Left ventricle myocardium superior (tissue), 1 donor: ENCODE measurements at places on chromosomes 6 and 20. TPM values are rescaled to one million over a fixed set of nuclear protein-coding genes. Genes with fewer than 3 reads are reported as not detected.

Gene EEF1A2
- total RNA-seq = 1,346 TPM

Gene SEL1L2
- total RNA-seq = 0.40 TPM

Gene NMBR
- total RNA-seq = not detected

Gene ZNF451
- 23.7 TPM for total RNA-seq

Gene CARMIL1
- total RNA-seq = 4.7 TPM

- DNase-seq = no peak
Measured at GRCh38 chr6:119483908-119484307, 134.3 kb upstream of the MAN1A1 start.

GRCh38 chr20:48999890-49000870 is 45.9 kb upstream of the CSE1L start:
- no peak for DNase-seq

GRCh38 chr6:74752303-74752702 is 453.6 kb downstream of the COL12A1 start:
- DNase-seq = no peak

GRCh38 chr20:8757146-8757545 is 311.7 kb upstream of the PLCB4 start:
- DNase-seq = no peak

GRCh38 chr20:59584278-59584925 is 19.9 kb upstream of the PHACTR3 start:
- no peak for DNase-seq

GRCh38 chr6:107719160-107719559 is 105.0 kb downstream of the SCML4 start:
- DNase-seq = no peak

DNA sequence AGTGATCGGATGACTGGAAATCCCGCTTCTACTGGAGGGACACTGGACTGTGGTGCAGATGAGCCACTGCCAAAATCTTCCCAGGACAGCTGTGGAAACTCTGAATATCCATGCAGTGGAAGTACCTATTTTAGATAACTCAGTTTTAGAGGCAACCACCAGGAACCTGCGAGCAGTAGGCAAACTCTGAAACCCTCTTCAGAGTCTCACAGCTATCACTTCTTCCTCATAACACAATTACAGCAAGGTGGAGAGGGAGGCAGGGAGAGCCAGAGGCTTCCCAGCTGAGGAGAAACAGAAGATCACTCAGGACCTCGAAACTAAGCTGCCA is 322.8 kb upstream of the NT5E start:
- DNase-seq = no peak

- no peak for DNase-seq
Measured at GRCh38 chr20:9886227-9886626, 47.4 kb upstream of the PAK5 start.

GRCh38 chr6:108831104-108831503 is 17.1 kb upstream of the ARMC2 start:
- DNase-seq = no peak

DNA sequence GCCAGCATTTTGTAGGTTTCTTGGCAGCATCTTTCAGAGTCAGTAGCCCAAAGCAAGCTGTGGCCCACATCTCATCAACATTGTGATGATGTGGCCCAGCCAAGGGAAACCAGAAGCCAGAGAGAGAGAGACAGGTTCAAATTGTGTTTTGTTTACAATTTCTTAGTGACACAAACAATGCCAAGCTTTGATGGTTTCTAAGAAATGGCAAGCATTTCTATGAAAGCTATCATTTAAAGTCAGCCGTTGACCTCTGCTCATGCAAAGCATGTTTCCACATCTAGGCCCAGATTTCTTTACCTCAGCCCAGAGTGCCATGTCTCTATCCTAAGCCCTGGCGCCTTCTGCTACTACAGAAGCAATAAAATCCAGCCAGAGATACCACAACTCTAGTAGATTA is 32.9 kb downstream of the GCM1 start:
- DNase-seq = no peak

- no peak for DNase-seq
Measured at GRCh38 chr6:29680416-29680815, 536 bp downstream of the ZFP57 start.

DNA sequence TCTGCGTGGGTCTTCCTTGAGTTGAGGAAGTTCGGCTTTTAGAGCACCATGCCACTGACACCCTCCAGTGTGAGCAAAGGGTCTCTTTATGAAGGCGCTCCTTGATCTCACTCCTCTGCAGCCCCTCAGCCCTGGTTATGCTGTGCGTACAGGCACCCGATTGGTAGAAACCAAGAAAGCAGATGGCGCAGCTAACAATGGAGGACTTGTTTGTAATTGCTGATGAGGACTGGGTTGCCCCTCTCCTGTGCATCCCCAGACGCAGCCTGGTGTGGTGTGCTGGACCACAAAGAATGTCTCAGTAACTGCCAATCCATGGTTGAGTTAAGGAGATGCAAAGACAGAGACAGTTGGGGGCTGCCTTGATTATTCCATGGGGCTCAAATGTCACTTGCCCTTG is 30.2 kb downstream of the INSM1 start:
- no peak for DNase-seq

DNA sequence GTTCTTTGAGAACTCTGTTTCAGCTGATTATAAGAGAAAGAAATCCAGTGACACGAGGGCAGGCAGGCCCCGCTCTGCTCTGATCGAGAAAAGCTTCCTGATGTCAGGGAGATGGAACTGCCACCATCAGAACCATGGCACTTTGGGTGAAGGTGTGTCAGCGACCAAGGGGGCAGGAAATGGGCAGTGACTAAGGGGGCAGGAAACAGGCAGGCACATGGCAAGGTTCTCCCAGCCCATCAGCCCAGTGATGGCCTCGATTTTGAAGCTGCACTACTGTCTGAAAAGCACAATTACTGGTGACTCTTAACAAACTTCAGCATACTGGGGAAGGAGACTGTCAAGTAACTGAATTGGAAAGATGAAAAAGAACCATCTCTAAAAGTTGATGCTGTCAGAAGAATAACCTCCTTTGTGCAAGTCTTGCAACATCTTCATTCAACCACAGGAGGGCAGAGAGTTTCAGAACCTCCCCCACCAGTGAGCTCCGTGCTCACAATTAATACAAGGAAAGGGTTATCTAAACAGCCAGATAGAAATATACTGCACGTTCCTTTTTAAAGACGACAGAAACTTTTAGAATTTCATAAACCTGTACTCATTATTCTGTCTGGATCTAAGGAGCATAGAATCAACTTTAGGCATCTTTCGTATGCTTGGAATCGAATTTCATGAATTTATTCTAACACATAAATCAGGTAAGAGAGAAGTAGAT is 39.1 kb downstream of the TMX4 start:
- DNase-seq = no peak

- peak; percentile 95 for DNase-seq
Measured at GRCh38 chr6:30690403-30691207, at the start of gene NRM. TSS of gene NRM (minus strand) at chr6:30690984. CDS start at chr6:30690974, 10 bp downstream.

DNA sequence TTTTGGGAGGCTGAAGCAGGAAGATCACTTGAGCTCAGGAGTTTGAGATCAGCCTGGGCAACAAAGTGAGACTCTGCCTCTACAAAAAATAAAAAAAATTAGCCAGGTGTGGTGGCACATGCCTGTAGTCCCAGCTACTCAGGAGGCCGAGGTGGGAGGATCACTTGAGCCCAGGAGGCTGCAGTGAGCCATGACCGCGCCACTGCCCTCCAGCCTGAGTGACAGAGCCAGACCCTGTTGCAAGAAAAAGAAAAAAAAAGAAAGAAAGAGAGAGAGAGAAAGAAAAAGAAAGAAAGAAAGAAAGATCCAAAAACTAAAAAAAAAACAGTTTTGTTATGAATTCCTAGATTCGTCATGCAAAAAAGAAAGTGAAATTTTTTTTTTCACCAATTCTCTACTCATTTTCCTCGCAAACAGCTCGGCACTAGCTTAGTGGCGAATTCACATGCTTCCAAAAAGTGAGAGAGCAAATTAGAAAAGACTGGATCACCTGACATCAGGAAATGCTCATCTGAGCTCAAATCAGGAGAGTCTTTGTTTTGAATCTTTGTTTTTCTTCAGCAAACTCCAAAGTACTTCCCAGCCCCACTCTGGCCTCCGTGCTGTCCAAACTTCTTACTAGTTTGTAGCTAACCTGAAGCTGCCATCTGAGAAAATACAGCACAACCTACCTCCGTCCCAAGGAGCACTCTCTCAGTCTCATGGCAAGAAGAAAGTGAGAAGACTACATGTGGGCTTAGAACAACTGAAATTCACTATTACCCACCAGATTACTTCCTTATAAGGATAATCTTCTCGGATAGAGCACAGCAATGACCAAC is 27.0 kb downstream of the IPCEF1 start:
- no peak for DNase-seq

- no peak for DNase-seq
Measured at GRCh38 chr6:131244942-131245341, 109.7 kb downstream of the AKAP7 start.

- DNase-seq = no peak
Measured at GRCh38 chr6:149334201-149334600, 16.7 kb downstream of the TAB2 start.

- no peak for DNase-seq
Measured at GRCh38 chr6:169619650-169620049, 82.2 kb downstream of the WDR27 start.

GRCh38 chr6:44294832-44295791 is 18.0 kb downstream of the AARS2 start:
- DNase-seq = no peak

- peak; percentile 62 for DNase-seq
Measured at GRCh38 chr6:7073821-7074525, 33.8 kb upstream of the RREB1 start.

DNA sequence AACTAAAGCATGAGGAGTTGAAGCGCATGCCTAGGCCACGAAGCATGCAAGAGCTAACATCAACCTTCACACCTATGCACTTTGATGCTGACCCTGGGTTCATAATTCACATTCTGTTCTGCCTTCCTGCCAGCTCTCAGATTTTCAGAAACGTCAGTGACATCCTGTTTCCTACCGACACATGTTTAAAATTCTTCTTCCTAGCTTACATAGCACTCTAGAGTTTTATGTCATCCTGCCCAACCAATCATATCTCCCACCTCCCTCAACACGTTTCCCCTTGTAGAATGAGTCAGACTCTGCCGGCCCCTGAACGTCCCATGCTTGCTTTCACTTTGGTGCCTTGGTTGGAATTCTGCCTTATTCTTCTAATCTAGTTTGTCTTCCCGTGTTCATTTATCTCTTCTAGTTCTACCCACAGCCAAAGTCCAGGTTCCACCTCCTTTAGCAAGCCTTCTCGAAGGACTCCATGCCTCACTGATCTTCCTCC is 97.2 kb upstream of the MAP7 start:
- DNase-seq = no peak

- no peak for DNase-seq
Measured at GRCh38 chr6:88301256-88301655, 135.1 kb upstream of the CNR1 start.

DNA sequence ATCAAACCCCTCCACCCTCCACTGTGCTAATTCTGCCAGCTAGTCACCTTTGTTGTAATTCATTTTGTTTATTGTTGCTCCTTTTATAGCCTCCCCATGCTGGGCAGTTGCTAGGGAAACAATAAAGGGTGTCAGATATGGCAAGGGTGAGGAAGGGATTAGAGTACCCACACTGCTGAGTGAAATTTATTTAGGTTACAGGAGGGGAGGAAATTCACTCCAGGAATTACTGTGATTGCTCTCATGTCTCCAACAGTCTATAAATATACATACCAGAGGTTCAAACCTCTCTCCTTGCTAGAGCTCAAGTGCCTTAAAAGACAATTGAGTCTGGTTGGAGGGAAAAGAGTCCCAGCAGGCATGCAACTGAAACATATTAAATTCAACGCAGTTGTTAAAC is 90.6 kb upstream of the ADGRF1 start:
- no peak for DNase-seq

DNA sequence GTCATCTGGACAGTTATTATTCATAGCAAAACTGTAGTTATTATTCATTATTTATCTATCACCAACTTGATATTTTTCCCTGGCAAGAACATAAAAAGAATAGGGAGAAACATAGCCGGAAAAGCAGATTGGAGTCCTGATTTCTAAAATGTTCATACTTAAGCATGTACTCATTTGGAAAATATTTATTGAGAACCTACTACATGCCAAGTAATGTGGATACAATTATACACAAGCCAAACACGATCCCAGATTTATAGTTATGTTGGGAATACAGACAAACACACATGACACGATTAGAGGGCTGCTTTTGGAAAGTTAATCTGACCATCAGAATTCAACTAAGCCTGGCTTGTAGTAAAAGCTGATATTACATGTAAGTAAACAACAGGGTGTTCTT is 30.7 kb downstream of the ARHGAP18 start:
- DNase-seq = no peak

GRCh38 chr6:93584300-93584699 is 164.9 kb upstream of the EPHA7 start:
- DNase-seq = no peak

GRCh38 chr6:679282-679681 is 13.7 kb downstream of the EXOC2 start:
- DNase-seq = no peak

DNA sequence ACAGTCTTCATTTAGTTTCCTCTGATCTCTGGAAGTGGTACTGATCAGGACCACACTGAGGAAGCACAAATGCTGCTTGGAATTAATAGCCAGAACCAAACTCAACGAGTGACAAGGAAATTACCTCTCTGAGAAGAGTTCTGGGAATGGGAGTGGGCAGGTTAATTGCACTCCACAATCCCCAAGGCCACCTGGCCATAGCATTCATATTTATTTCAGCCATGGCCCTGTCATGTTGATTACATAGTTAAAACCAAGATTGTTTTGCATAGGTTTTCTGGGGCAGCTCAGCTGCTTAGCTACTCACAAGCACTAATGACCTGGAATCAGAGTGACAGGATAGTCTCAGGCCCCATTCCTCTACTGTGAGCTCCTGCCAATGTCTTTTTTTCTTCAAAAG is 230.2 kb upstream of the RIMS1 start:
- DNase-seq = no peak

DNA sequence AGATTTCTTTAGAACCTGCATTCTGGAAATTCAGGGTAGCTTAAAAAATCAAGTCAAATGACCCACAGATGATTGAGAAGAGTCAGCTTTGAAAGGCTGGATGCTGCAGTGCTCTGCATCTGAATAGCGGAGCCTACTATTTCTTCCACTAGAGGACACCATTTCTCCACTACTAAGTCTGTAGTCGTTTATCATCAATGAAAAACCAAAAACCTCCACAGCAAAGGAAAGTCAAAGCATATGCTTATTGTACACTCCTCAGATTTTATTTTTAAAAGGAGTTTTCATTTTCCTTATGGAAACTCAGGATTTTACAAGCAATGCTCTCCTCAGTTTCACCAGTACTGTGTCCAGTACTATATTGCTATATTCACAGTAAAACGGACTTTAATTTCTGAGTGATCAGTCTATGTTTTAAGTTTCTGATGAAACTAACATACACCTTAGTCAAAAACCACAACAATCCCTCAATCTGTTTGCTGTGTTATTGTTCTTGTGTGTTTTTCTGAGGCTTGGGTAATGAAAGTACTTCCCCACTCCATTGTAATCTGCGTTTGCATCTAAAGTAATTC is 50.5 kb upstream of the ENPP5 start:
- DNase-seq = no peak

DNA sequence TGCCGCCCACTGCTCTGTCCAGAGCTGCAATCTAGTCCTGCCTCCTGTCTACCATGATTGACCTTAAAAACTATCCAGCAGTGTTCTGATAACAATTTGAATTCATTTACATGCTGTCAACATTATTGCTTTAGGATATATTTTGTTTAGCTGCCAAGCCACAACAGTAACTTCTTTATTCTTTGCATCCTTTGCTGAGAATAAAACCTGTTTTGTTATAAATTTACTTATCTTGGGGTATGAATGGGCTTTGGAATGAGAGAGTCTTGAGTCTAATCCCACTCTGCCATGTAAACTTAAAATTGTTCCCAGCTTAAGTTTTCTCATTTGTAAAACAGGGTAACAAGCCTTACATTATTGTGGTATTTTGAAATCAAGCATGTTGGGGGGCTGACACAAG is 116.4 kb downstream of the FLRT3 start:
- no peak for DNase-seq
